Spleen (tissue), 13 donors: ENCODE measurements at places on chromosomes 12 and 14. TPM values are rescaled to one million over a fixed set of nuclear protein-coding genes. Genes with fewer than 3 reads are reported as not detected.

Gene KRT3
- not detected for polyA plus RNA-seq

Gene SYT10
- polyA plus RNA-seq: 0.03 TPM

Gene DEPDC4
- 0.64 TPM for polyA plus RNA-seq

Gene CLEC4D
- polyA plus RNA-seq: 2.1 TPM

Gene PHLDA1
- polyA plus RNA-seq: 2.2 TPM

Gene CAPZA3
- polyA plus RNA-seq: not detected

Gene LMNTD1
- polyA plus RNA-seq: 0.05 TPM

Gene SLCO1B1
- polyA plus RNA-seq: not detected

Gene DDHD1
- polyA plus RNA-seq: 4.7 TPM

Gene FAM90A1
- 0.35 TPM for polyA plus RNA-seq

Gene TCL1B
- 0.22 TPM for polyA plus RNA-seq

Gene MYF5
- not detected for polyA plus RNA-seq

Gene GPR162
- 14.7 TPM for polyA plus RNA-seq
